ENCODE measurements at places on chromosomes 2 and 18.

GRCh38 chr2:111938392-111938791 is 40.0 kb downstream of the MERTK start:
- no peak for DNase-seq

DNA sequence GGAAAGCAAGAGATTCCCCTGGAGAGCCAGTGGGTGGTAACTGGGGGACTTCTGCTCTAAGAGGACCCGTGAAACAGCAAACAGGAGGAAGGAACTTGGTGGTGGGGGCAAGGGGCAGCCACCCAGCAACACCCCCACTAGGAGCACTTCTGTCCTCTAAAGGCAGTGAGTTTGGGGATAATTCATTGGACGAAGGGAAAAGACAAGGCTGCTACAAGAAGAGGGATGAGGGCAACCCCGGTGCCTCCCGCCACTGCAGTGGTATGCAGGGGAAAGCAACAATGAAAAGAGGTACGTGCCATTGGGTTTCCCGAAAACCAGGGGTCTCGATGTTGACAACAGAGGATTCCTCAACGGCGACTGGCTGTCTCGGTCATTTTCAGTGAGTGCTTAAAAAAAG is 9.1 kb downstream of the RPL31 start:
- no peak for DNase-seq

- no peak for DNase-seq
These were observed 30.6 kb downstream of the SCN3A start for GRCh38 chr2:165173215-165173614.

- DNase-seq, result no peak
These were observed 319.1 kb upstream of the MEX3C start for GRCh38 chr18:51516478-51517038.

DNA sequence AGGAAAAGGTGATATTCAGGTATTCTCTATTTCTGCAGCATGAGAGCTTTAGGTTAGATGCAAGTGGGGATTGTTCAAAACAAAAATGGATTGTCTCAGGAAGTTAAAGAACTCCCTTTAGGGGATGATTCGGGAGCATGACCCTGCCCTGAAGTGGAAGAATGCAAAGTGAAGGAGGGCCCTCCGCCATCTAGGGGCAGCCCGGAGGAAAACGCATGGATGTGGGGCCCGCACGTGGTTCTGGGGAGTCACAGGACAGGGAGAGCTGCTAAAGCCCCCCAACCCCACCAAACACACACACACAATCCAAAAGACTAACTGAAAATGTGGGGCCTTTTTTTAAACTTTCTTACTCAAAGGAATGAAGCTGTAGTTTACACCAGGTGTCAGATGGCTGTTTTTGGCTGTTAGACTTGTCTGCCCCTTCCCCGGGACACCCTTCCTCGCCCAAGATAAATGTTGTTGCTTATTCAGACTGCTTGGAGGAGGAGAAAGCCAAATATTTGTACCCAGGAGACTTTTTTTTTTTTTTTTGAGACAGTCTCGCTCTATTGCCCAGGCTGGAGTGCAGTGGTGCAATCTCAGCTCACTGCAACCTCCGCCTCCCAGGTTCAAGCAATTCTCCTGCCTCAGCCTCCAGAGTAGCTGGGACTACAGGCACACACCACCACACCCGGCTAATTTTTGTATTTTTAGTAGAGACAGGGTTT is 78.8 kb downstream of the HNRNPLL start:
- DNase-seq, result no peak

DNA sequence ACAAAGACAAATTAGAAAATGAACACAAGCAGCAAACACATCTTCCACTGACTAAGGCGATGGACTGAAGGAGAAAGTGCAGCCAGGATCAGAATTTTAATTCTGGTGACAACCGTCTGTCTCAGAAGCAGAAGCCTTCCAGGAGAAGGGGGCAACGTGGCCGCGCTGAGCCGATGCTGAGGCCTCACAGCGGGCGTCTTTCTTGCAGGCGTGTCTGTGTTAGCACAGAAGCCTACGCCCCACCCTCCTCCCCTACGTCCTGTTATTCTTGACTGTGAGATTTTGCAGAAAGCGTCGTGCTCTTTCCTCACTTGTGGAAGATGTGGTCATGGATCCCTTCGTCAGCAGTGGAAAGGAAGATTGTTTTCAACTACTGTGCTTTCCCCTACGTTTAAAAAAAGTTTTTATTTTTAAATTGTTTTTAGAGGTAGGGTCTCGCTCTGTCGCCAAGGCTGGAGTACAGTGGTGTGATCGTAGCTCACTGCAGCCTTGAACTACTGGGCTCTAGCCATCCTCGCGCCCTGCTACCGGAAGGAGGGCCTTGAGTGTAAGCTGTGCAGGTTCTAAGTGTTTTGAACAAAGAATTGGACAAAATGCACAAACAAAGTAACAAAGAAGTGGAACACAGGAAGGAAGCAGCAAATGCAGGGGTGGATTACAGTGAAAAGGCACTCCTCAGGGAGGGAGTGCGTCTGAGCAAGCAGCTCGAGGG is 422.0 kb downstream of the GALR1 start:
- no peak for DNase-seq

DNA sequence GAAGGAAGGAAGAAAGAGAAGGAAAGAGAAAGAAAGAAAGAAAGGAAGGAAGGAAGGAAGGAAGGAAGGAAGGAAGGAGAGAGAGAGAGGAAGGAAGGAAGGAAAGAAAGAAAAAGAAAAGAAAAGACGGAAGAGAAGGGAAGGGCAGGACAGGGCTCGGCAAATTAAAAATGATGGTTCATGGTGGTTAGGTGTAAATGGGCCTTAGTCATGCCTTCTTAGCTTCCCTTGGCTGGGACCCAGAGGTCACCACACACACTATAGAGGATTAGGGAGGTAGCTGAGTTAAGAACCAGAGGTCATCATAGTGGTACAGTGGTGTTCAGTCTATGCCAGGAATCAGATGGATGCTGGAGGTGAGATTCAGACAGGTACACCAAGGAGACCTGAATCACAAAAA is 9.3 kb upstream of the ATL2 start:
- no peak for DNase-seq

DNA sequence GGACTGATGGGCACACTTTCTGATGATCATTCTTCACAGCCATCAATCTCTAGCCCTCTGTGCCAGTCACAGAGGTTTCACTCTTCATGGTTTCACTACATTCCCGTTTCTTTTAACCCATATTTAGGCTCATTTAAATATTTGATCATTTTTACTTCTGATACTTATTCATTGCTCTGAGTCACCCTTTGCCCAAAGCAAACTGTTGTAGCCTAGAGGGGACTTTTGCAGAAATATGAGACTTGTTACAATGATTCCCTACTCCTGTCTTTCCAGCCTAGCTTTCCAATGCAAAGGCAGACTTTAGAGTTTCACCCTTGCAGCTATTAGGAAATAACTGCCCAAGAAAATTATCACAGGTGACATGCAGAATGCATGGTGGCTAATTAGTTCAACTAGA is 444.2 kb downstream of the PTPRM start:
- no peak for DNase-seq

Measured in left lobe of liver (tissue), 2 donors.